ENCODE measurements at places on chromosomes 6 and 20.

DNA sequence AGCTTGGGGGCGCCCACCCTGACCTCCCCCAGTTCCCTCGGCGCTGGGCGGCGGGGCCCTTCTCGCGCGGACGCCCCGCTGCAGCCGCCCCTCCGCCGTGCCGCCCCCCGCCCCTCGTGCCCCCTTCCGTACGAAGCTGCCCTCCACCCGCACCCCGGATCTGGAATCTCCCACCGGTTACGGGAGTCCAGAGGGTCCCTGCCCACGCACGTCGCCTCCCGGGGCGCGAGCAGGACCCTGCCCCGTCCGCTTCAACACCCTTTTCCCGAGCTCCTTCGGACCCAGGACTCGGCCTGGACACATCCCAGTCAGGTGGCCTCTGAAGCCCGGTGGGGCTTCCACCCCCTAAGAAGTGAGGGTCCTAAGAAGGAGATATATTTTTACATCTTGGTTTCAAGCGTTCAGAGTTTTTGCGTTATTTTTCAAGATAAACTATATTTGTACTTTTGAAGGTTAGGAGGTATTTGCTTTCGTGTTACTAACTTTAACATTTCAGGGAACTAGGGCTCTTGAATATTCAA, 506 bp downstream of the ARFGAP1 start:
- no peak for DNase-seq

DNA sequence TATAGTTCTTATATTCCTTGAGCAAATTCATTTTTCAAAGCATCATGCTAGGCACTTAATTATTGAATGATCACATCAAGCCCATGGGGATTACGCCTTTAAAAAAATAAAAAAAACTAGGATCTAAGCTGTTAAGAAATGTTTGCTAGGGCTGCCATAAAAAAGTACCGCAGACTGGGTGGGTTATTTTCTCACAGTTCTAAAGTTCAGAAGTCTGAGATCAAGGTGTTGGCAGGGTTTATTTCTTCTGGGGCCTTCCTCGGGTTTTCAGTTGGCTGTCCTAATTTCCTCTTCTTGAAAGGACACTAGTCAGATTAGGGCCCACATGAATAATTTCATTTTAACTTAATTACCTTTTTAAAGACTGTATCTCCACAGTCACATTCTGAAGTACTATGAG, 165.6 kb upstream of the RIMS1 start:
- DNase-seq = no peak

DNA sequence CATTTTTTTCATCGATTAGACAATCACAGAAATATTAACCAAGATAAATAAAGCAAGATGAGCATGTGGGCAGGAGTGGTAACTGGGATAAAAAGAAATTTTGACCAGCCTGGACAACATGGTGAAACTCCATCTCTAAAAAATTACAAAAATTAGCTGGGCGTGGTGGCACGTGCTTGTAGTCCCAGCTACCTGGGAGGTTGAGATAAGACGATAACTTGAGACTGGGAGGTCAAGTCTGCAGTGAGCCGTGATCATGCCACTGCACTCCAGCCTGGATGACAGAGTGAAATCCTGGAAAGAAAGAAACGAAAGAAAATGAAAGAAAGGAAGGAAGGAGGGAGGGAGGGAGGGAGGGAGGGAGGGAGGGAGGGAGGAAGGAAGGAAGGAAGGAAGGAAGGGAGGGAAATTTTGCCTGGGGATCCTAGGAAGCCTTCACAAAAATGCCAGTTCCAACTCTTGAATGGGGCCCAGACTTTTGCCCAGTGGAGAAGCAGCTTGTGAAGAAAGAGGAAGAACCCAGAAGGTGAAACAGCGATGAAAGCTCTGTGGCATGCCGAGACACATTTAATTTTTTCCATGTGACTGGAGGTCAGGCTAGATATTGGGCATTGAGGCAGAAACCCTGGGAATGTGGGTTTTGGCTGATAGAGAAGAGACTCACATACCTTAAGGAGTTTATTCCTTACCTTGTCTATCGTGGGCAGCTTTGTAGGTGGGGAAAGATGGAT, 20.3 kb downstream of the CCDC170 start:
- DNase-seq = no peak

- no peak for DNase-seq
Observed at GRCh38 chr20:44404204-44405181, 49.0 kb downstream of the HNF4A start.

DNA sequence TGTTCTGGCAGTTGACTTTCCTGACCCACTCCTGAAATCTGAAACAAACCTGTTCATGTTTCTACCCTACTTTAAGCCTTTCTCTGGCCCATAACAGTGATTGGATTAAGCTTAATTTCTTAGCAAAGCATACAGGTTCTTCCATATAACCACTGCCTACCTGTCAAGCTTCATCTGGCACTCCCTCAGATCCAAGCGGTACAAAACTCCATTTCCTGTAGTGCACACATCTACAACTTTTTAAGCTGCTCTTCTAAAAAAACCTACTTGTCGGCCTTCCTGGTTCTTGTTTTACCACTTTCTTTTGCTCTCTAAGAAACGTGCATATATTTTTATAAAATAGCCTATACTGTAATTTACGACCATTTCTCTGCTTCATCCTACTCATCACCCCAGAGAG, 916 bp upstream of the PPP1R11 start:
- no peak for DNase-seq

DNA sequence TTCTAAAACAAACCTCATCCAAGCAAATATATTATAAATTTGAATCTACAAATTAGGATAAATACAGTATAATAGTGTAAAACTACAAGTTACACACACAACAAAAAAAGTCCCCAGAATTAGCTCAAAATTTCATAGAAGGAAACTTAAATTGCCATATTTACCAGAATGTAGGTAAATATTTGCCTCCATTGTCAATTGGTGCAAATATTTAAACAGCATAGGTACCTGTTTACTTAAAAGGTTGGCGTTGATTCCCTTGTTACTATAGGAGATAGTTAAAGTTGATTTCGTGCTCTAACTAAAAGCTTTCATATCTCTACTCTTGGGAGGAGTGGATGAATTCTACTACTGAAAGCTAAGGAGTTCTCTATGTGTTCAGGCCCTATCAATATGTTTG, 111.6 kb upstream of the TENT5A start:
- DNase-seq = no peak

DNA sequence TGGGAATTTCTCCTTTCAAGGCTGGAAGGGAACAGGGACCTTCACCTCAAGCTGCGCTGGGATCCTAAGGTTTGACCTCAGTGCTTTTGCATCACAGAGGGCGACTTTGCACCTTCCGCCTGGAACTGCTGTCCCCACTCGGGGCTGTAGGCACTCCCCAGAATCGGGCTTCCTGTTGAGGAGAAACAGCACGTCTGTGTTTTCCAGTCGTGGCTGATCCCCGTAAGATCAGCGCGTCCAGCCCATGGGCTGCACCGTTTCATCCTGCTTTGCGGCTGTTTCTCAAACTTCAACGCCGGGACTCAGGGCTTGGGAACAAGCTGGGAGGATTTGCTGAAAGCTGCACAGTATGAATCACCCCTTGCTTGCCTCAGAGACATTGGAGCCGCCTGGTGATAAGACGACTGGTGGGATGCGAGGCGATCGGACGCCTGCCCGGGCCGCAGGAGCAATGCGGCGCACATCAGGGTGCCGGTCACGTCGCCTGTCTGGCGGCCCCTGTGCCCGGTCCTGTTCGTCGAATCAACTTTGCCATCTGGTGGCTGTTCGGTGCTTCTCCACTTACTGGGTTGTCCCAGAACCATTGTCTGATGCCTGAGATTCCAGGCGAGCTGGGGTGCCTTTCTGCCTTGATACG, 53.6 kb upstream of the FRMD1 start:
- peak; percentile 49 for DNase-seq

DNA sequence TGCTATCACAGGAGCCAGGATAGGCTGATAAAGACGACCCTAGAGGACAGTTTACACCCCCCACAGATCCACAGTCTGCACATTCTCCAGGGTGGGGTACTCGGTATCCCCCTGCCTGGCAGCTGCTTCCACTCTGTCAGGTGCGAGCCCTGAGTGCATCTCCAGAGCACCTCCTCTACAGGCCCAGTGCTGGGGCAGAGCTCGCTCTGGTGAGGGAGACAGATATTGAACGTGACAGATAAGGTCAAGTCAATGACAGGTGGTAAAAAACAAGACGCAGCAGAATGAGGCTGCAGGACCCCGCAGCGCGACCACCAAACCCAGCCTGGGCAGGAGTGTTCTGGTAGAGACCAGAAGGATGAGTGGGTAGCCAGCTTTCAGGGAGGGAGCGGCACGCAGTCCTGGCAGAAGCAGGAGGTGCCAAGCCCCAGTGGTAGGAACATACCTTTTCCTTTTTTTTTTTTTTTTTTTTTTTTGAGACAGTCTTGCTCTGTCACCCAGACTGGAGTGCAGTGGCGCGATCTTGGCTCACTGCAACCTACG, 12.4 kb upstream of the MYL9 start:
- DNase-seq = no peak

GRCh38 chr6:259901-260508, 32.3 kb upstream of the DUSP22 start:
- DNase-seq = no peak

- peak; percentile 73 for DNase-seq
Observed at GRCh38 chr6:35024551-35025054, 116.5 kb downstream of the TCP11 start.

- no peak for DNase-seq
Observed at GRCh38 chr6:50843842-50844241, 25.2 kb downstream of the TFAP2B start.

- DNase-seq = no peak
Observed at GRCh38 chr6:33935439-33936080, 131.8 kb upstream of the MLN start.

GRCh38 chr6:31541059-31541657, 645 bp downstream of the DDX39B start:
- DNase-seq = no peak

DNA sequence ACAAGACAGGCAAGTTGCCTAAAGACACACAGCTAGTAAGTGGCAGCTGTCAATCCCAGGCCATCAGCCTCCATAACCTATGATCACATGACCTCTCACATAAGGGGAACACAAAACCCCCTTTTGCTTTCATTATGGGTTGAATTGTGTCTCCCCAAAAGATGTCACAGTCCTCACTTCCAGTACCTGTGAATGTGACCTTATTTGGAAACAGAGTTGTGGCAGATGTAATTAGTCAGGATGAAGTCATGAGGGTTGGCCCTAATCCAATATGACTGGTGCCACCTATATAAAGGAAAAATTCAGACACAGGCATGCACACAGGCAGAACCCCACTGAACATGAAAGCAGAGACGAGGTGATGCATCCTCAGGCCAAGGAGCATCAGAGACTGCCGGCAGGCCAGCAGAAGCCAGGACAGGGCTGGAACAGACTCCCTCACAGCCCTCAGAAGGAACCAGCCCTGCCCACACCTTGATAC, 33.6 kb downstream of the GFOD1 start:
- DNase-seq = no peak

All from SK-MEL-5 (cell line).